ENCODE measurements at places on chromosomes 4 and X.

DNA sequence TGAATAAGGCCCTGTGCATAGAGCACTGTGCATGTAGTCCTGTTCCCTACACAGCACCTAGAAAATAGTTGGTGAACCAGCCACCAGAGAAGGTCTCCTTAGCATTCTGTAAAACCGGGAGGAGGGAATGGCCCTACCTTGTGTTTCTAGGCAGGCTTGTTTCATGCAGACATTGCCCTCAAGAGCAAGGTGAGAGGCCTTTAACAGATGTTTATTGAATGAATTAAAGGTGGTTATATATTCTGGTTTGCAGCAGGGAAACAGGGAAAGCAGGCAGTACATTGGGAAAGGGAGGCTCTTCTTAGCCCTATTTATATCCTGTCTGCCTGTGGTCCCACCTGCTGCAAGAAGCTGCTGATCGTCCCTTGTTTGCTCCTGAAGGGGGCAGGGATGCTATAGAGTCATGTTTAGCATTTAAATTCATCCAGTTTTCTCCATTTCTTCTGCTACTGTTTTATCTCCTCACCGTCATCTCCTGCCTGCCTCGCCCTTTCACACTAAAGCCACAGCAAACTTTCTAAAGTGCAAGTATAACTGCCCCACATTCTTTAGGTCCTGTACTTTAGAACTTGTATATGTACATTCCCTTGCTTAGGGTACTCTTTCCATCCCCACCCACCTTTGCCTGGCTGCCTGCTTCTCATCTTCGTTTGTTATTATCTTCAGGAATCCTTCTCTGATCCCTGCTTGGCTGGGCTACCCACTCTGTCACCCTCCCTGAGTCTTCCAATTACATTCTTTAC lies 60.3 kb downstream of the EGF start:
- no peak for DNase-seq

GRCh38 chr4:74638001-74638400 lies 156.3 kb downstream of the BTC start:
- DNase-seq: no peak

GRCh38 chrX:107658660-107659059 lies 30.4 kb downstream of the PRPS1 start:
- DNase-seq: no peak

- DNase-seq: no peak
Observed at GRCh38 chrX:149198980-149199732, 305.9 kb downstream of the IDS start.

- no peak for DNase-seq
Observed at GRCh38 chr4:76960014-76960413, 10.5 kb downstream of the SEPTIN11 start.

- DNase-seq: no peak
Observed at GRCh38 chr4:11626066-11626465, 197.4 kb upstream of the HS3ST1 start.

DNA sequence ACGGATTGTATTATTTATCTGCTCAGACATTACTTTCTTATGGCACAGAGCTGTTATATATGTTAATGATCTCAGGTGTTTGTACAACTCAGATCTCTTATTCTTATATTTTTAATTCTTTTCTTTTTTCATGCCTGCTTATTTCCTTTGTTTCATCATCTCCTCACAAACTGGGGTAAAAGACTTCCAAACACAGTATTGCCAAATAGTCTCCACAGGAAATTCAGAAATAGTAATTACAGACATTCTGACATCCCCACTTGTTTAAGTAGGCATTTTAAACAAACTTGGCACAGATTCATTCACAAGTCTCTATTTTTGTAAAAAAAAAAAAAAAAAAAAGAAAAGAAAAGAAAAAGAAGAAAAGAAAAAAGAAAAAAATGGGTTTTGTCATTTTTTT lies 129.7 kb upstream of the USP38 start:
- DNase-seq: no peak

- DNase-seq: no peak
Observed at GRCh38 chrX:72128881-72129280, 2.8 kb downstream of the RTL5 start.

DNA sequence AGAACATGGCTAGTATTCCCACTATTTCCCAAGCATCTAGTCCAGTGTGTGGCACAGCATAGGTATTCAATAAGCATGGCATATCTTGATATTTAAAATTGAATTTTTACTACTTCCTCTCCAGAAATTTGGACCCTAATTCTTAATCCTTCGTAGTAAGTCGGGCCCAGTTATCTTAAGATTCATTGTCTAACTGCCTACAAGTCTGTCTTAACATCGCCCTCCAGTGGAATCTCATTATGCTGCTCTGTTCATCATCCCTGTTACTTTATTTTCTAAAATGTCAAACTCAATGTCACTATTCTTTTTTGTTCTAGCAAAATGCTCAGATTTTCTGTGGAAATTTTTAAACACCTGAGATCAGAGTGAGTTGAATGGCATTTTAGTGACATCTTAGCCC lies 606.2 kb downstream of the KLHL13 start:
- no peak for DNase-seq

DNA sequence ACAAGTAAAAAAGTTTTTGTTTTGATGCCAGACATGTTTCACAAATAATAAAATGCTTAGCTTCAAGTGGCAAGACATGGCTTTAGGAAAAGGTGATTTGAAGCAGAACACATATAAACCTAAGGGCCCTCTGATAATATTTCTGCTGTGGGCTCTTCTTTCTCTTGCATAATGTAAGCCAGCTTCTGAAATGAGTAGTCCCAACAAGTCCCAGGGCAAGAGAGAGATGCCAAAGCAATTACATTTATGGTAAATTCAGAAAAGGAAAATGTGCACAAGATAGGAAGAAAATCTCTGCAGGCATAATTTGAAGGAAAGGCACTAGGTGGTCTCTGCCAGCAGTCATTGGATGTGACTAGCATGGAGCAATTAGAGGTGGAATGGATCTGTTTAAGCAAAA lies 170.8 kb upstream of the GALNT7 start:
- no peak for DNase-seq

GRCh38 chrX:142096253-142096652 lies 108.8 kb downstream of the MAGEC2 start:
- no peak for DNase-seq

DNA sequence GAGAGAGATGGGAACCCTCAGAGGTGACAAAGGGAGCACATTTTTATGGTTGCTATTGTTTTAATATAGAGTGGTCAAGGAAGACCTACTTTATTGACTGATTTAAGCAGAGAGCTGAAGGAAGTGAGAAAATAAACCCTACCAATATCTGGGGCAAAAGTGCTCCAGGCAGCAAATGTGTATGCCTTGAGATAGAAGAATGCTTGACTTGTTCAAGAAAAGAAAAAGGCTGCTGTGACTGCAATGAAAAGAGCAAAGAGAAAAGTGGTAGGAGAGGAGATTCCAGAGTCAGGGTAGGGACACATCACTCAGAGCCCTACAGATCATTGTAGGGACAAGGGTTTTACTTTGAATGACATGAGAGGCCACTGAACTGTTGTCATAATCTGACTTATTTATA lies 26.0 kb downstream of the STAP1 start:
- DNase-seq: no peak

All from activated CD4-positive, alpha-beta memory T cell treated with anti-CD3 and anti-CD28 coated beads, Interleukin-2, amount 10 ng/mL, durations not matched to agents 7 days and 5 days (primary cell).